Lung (tissue), 17 donors: ENCODE measurements at places on chromosomes 2 and 18. TPM values are rescaled to one million over a fixed set of nuclear protein-coding genes. Genes with fewer than 3 reads are reported as not detected.

The SLC11A1 gene
- total RNA-seq, result 262 TPM

The CRYBA2 gene
- not detected for total RNA-seq

The ARHGAP25 gene
- total RNA-seq, result 26.1 TPM

The ARHGEF4 gene
- 15.9 TPM for total RNA-seq

The PARD6G gene
- total RNA-seq, result 9.8 TPM

The SPC25 gene
- 2.1 TPM for total RNA-seq

The CXCR1 gene
- total RNA-seq, result 6.4 TPM

- DNase-seq, result no peak
These were observed 18.0 kb downstream of the SLC9A2 start for GRCh38 chr2:102637358-102637757.

GRCh38 chr18:38611036-38611964, 1045.7 kb upstream of the CELF4 start:
- no peak for DNase-seq

DNA sequence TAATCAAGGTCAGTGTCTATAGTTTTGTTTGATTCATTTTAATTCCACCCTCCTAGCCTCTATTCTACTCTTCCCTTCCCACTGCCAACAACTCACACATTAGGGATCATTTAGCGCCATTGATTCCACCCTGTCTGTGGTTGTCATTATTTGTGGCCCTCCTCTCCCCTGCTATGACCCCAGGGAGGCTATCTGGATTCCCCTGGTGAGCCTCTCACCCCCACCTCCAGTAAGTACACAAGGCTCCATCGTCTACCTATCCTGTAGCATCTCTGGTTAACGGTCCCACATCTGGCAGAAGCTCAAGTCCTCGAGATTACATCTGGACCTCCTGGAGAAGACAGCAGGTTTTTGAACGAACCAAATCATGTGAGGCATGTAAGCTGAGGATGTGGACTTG, 27.4 kb downstream of the UPP2 start:
- no peak for DNase-seq

- peak; percentile 61 for DNase-seq
These were observed 122.6 kb downstream of the CABLES1 start for GRCh38 chr18:23257686-23258565.

- no peak for DNase-seq
These were observed 79.5 kb downstream of the ARMC9 start for GRCh38 chr2:231277962-231278361.

GRCh38 chr2:71277536-71278103, 50.7 kb upstream of the PAIP2B start:
- peak; percentile 58 for DNase-seq

GRCh38 chr2:194545978-194546377, 1111.0 kb upstream of the SLC39A10 start:
- peak; percentile 11 for DNase-seq

DNA sequence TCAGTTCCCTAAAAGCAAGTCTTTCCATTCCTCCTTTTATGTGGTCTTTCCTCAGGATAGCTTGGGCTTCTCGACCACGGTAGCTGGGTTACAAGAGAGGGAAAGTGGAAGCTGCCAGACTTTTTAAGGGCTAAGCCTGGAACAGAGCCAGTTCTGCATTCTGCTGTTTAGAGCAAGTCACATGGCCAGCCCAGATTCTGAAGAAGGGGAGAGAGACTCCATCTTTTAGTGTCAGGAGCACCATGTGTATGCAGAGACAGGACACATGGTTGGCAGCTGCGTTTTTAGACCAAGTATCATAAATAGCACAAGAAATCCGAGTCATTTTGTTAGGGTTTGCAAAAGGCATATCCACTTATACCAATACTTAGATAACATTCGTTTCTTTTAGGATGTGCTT, 4.7 kb downstream of the HMSD start:
- DNase-seq, result peak; percentile 81

DNA sequence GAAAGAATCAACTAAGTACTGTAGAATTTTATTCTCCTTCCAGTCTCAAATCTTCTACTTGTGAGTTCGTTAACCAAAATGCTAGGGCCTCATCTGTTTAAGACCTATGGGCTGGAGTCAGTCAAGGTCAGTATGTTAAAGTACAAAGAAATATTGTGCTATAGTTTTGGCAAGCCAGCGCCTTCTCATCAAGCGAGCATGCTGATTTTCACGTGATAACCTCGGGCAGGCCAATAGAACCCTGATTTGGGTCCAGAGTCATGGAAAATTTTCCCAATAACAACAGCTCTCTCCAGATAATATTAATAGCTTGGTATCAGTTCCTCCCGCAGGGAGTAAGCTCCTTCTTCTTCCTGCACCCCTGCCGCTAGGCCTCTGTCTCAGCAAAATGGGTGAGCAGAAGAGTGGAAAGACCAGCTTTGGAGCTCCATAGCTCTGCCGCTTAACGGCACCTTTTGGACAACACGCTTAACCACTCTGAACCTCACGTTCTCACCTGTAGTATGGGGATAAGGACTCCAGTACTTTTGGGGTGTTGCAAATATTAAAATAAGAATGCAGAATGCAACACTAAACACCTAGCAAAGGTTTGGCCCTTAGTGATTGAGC, 11.7 kb downstream of the CABLES1 start:
- DNase-seq, result peak; percentile 67

DNA sequence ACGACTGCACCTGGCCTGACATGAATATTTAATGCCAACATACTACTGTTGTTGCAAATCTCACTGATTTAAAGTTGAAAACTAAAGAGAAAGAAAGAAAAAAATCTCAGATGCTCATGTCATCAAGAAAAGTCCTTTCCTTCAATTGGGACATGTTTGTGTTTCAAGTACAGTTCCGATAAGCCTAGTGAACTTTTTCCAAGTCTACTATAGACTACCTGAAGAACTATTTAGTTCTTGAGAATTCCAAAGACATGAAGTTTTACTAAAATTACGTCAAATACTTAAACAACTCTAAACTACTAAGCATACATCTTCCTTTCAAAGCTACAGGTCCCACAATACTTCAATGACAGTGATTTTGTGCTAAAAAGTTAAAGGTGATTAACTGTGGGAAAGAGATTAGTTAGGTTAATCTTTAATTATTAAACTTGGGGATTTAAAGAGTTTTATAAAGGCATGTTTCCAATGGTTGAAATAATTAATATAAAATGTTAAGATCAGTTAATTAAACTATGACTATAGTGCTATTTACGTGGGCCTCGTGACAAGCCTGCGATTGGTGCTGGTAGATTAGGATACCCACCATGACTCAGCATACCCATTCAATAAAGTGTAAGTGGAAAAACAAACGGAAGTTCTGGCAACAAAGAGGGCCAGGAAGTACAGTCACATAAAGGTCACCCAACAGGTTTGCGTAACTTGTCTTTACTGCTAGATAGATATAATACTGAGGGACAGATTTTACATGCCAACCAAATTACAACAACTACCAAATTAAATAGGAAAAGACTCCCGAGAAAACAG, 55.5 kb downstream of the SEPTIN10 start:
- DNase-seq, result no peak

DNA sequence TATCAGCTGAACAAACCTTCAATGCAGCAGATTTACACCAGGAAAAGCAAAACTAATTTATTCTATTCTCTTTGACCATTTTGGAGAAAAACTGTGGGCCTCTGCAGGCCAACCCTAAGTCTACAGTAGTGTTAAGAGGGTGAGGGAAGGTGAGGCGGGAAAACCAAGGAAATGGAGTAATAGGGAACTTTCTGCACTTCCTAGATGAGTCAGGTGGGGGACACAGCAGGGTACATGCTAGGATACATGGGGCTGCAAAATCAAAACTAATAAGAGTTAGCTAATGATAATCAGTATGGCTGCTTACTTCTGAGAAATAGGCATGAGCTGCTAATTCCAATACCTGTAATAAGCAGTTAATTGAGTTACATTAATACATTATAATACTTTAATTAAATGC, 66.0 kb upstream of the PGAP1 start:
- no peak for DNase-seq

GRCh38 chr2:64210816-64211215, 66.6 kb upstream of the PELI1 start:
- DNase-seq, result no peak
